ENCODE measurements at places on chromosomes 12 and 14. TPM values are rescaled to one million over a fixed set of nuclear protein-coding genes. Genes with fewer than 3 reads are reported as not detected.

RPGRIP1 gene
- not detected for total RNA-seq

PSMB5 gene
- 244 TPM for total RNA-seq

SOAT2 gene
- not detected for total RNA-seq

KCTD10 gene
- total RNA-seq, result 37.9 TPM

P2RX7 gene
- 0.96 TPM for total RNA-seq

RFX4 gene
- total RNA-seq, result not detected

TEDC1 gene
- 7.5 TPM for total RNA-seq

HOXC12 gene
- total RNA-seq, result not detected

FITM1 gene
- not detected for total RNA-seq

CRACR2A gene
- total RNA-seq, result 6.2 TPM

C14orf132 gene
- total RNA-seq, result 5.6 TPM

RAD9B gene
- 1.2 TPM for total RNA-seq

KRT3 gene
- not detected for total RNA-seq

GLS2 gene
- 3.3 TPM for total RNA-seq

BIN2 gene
- total RNA-seq, result not detected

OTOGL gene
- total RNA-seq, result 0.14 TPM

KIF5A gene
- total RNA-seq, result 1.2 TPM

PPP4R4 gene
- total RNA-seq, result 0.68 TPM

MLH3 gene
- total RNA-seq, result 17.9 TPM

IRAK3 gene
- 3.0 TPM for total RNA-seq

IKBIP gene
- 28.5 TPM for total RNA-seq

HSPB8 gene
- 43.3 TPM for total RNA-seq

ANO2 gene
- total RNA-seq, result 1.5 TPM

TMEM117 gene
- 12.4 TPM for total RNA-seq

EIF2B2 gene
- total RNA-seq, result 78.6 TPM
